CD8-positive, alpha-beta T cell (primary cell): ENCODE measurements at places on chromosomes 11 and 22. TPM values are rescaled to one million over a fixed set of nuclear protein-coding genes. Genes with fewer than 3 reads are reported as not detected.

MOV10L1 gene
- total RNA-seq, result not detected

AMOTL1 gene
- 0.19 TPM for total RNA-seq

TRIM6 gene
- total RNA-seq, result not detected

GGT5 gene
- not detected for total RNA-seq

MYRF gene
- 0.62 TPM for total RNA-seq
